Activated CD4-positive, alpha-beta memory T cell treated with anti-CD3 and anti-CD28 coated beads for 36 hours (primary cell): ENCODE measurements at places on chromosomes 6 and 20. TPM values are rescaled to one million over a fixed set of nuclear protein-coding genes. Genes with fewer than 3 reads are reported as not detected.
A peak's percentile ranks its signal among the peaks of the same experiment; 100 is the strongest.

DNA sequence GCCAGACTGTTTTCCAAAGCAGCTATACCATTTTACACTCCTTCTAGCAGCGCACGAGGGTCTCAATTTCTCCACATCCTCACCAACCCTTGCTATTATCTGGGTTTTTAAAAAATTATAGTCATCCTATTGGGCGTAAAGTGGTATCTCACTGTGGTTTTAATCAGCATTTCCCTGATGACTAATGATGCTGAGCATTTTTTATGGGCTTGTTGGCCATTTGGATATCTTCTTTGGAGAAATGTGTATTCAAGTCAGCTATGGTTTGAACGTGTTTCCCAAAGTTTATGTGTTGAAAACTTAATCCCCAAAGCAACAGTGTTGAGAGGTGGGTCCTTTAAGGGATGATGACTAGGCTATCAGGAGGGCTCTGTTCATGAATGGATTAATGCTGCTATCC lies 6.7 kb downstream of the MCUR1 start:
- H3K4me3 ChIP-seq, result no peak overlapping the region
- no peak overlapping the region for H3K27ac ChIP-seq
- no peaks in the 10 kb centered on the region for H3K27me3 ChIP-seq

GRCh38 chr20:63795178-63795830 lies 35.8 kb downstream of the ZBTB46 start:
- no peak overlapping the region for H3K27ac ChIP-seq
- no peak overlapping the region for H3K4me3 ChIP-seq
- no peaks in the 10 kb centered on the region for H3K36me3 ChIP-seq
- H3K27me3 ChIP-seq, result peaks cover 10% of the 10 kb centered on the region

GRCh38 chr6:82204020-82204419 lies 43.5 kb downstream of the IBTK start:
- no peak overlapping the region for H3K4me3 ChIP-seq
- H3K4me1 ChIP-seq, result peaks cover 2% of the 10 kb centered on the region
- H3K27ac ChIP-seq, result no peak overlapping the region
- H3K27me3 ChIP-seq, result no peaks in the 10 kb centered on the region

DNA sequence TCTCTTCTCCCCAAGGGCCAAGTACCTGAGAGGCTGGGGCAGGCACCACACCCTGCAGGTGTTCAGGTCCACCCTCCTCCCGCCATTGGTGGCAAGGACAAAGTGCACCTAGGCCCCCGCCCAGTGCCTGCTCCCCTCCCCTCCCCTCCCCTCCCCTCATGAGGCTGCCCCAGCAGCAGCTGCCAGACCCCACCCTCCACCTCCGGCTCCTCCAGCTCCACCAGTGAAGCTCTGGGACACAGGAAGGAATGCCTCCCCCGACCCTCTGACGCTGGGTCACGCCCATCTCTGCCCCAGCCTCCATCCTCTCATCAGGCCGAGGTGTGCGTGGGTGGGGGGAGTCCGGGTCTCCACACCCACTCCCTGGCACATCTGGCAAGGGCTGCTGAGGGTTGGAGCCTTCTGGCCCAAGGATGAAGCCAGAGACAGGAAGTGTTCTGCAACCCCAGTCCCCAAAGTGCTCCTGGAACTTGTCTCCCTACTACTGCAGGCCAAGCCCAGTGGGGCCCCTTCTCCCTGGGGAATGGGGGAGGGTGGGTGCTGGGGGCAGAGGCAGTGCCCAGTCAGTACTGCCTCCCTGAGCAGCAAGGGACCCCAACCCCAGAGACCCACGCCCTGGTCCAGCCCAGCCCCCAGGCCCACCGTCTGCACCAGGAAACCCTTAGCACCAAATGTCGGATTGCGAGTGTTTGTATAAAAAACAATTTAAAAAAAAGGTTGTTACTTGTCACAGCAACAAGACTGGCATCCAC lies 1.6 kb upstream of the UCKL1 start:
- peaks cover 11% of the 10 kb centered on the region for H3K36me3 ChIP-seq
- peak overlapping the region; percentile 89 for H3K27ac ChIP-seq
- peaks cover 31% of the 10 kb centered on the region for H3K4me1 ChIP-seq

DNA sequence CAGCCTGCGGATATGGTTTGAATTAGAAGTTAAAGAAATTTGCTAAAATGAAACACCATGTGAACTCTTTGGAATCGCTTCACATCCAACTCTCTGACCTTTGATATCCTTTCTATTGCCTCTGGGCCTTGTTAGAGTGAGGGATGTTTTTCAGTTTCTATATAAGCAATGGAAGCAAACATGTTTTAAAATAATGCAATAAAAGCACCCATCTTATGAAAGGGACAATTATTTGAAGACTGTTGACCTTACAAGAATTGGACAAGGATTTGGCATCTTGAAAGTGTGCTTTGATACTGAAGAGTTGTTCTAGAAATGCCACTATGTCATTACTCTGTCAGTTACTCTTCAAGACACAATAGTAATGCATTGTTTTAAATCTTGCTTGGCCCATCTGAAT lies 221.4 kb downstream of the PLCB4 start:
- H3K4me3 ChIP-seq, result no peak overlapping the region
- DNase-seq, result no peak
- no peaks in the 10 kb centered on the region for H3K36me3 ChIP-seq
- no peaks in the 10 kb centered on the region for H3K4me1 ChIP-seq

DNA sequence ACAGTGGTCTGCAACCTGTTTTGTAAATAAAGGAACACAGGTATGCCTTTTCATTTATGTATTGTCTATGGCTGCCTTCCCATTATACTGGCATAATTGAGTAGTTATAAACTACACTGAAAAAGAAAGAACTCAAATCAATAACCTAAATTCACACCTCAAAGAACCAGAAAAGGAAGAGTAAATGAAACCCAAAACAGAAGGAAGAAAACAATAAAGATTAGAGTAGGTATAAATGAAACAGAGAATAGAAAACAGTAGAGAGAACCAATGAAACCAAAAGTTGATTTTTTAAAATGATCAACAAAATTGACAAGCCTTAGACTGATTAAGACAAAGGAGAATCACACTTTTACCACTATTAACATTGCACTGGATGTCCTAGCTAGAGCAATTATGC lies 34.7 kb downstream of the FAM184A start:
- no peak overlapping the region for H3K4me3 ChIP-seq
- no peak overlapping the region for H3K27ac ChIP-seq
- H3K36me3 ChIP-seq, result no peaks in the 10 kb centered on the region
- DNase-seq, result no peak

Gene PPIL6
- total RNA-seq, result 0.46 TPM

Gene NKX2-2
- not detected for total RNA-seq

Gene ZSCAN26
- 6.0 TPM for total RNA-seq

Gene ADAM33
- not detected for total RNA-seq
